ENCODE measurements at places on chromosomes 4 and X.

DNA sequence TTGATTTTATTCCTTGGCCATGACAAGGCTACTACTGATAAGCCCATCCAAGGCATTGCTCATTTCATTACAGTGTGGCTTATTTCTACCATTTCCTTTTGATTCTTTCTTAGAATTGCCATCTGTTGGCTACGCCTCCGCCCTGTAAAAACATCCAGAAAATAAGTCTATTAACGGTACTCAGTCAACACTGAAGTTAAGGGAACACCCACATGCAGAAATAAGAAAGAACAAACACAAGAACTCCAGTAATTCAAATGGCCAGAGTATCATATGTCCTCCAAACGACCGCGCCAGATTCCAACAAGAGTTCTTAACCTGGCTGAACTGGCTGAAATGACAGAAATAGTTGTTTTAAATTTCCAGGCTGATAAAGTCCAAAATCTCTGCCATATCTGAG is 90.3 kb downstream of the CXXC4 start:
- DNase-seq, result no peak

DNA sequence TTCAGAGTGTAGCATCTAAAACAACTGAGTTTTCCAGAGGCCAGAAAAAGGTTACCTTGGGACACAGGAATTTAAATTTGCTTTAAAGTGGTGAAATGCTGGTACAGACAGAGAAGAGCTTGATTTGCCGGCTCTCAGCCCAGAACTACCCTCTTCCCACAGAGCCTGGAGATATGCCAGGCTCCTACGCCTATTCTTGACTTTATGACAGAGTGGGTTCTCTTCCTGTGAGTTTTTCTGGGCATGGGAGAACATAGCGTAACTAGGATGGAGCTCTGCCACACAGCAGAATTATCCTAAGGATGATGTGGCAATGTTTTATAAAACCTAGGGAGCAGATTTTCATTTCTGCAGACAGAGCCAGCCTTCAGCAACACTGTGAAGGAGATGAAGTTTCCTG is 241.8 kb downstream of the GRIA3 start:
- no peak for DNase-seq

- DNase-seq, result no peak
Observed at GRCh38 chr4:169268951-169269760, 1.6 kb downstream of the SH3RF1 start.

GRCh38 chrX:130857207-130857606 is 45.8 kb downstream of the ENOX2 start:
- DNase-seq, result no peak

Data from activated gamma-delta T cell treated with Interleukin-2 at 50 U/mL for 16 hours (primary cell).